ENCODE measurements at places on chromosomes 7 and 10.

GRCh38 chr10:97336942-97337831 lies 2.7 kb upstream of the FRAT2 start:
- no peak for DNase-seq

GRCh38 chr10:75955973-75956502 lies 524.6 kb downstream of the LRMDA start:
- DNase-seq: no peak

DNA sequence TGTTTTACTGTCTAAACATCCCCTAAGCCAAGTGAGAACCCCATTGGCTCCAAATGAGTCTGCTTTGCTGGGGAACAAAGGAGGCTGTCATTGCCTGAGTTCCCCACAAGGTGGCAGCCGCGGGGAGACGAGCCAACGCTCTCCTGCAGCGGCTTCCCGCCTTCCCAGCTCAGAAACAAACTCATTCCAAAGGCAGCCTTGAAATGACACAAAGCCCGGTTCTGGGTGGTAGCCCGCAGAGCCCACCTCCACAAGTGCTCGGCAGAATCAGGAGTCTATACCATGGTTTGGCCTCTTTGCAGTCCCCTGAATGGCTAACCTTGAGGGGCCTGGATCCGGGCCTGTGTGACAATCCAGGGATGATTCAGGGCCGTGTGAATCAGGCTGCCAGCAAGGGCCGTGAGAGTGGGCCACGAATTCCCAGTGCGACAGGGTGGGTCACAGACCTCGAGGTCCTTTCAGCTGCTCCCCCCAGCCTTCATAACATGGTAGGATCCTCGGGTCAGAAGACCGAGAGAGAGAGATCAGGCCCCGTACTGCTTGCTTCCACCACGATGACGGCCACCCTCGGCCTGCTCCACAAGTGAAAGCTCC lies 79.7 kb downstream of the DLG5 start:
- peak; percentile 30 for DNase-seq

- DNase-seq: no peak
Observed at GRCh38 chr7:140358412-140359051, 39.8 kb downstream of the SLC37A3 start.

GRCh38 chr10:10533437-10533836 lies 484.2 kb upstream of the CELF2 start:
- no peak for DNase-seq

DNA sequence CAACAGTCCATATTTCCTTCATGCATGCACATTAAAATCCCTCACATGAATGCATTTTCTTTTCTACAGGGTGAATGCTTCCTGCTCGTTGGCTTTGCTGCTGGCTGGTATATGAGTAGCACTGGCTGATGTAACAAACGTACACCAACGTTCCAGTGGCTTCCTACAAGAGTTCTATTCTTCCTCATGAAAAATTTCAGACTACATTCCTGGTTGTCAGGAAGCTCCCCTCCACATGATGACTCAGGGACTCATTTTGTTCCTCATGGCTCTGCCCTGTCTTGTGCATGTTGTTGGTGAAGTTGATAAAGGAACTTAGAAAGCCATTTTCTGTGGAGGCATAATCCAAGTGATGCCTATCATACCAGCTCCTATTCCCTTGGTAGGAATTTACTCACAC lies 470.7 kb upstream of the KLF6 start:
- DNase-seq: no peak

DNA sequence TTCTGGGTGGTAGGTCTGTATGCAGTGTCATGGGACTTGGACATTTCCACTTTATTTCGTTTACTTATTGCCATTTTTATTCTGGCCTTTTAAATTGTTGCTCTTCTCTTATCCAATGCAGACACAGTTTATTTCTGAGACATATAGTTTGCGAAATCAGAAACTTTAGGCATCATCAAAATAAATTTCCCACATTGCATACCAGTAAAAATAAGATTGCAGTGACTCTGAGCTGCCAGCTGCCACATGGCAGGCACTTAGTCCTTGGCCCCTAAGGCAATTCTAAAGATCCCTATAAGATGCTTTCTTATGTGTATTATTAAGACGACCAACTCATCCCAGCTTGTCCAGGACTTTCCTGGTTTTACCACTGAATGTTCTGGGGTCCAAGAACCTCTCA lies 81.8 kb upstream of the ANKRD1 start:
- DNase-seq: no peak

DNA sequence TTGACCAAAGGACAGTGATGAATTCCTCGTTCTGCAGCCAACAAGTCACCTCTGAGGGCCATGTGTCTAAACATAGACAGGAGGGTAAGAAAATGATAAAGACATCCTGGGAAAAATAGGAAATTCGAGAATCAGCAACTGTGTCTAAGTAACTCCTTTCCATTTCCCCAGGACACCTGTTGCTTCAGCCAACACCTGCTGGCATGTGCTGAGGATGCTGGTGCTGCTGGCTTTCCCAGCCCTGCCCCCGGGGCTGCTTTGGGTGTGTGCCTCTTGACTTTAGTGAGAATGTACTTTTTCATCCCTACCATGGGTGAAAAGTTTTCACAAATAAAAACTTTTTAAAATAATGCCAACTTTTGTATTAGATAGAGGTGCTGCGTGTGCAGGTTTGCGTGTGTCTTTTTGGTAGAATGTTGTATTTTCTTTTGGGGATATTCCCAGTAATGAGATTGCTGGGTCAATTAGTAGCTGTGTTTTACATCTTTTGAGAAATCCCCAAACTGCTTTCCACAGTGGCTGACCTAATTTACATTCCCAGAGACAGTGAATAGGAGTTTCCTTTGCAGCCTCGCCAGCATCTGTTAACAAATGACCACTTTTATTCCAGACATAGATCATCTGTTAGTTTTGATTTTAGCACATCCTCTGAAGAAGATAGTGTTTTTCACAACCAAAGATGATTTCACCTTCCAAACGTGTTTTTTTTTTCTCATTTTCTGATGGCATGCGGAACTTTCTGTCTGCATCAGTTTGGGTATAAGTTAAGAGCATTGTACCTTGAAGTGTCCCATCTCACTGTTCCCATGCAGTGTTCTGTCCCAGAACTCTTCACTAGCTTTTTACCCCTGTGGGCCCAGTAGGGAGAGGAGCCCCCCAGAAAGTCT lies 104.2 kb upstream of the ACBD5 start:
- no peak for DNase-seq

- DNase-seq: no peak
Observed at GRCh38 chr10:114654822-114655575, 3.1 kb downstream of the ABLIM1 start.

DNA sequence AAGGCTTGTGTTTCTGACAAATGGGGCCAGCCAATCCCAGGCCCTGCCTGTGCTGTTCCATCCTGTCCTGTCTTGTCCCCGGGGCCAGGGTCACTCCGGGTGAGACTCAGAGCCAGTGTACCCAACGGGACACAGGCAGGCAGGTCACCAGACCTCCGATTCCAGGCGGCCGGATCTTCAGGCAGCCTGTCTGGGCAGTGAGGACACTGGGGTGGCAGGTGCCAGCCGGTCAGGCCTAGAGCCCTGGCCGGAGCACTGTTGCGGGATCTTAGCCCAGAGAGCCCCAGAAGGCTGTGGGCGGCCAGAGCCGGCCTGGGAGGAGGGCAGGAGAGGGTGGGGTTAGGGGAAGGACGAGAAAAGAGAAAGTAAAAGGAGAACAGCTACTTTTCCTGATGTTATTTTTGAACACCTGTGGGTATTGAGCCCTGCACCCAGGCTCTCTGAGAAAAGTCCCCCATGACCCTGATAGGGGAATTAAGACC lies 134.3 kb upstream of the TNRC18 start:
- DNase-seq: no peak

- no peak for DNase-seq
Observed at GRCh38 chr7:13021566-13022300, 334.3 kb downstream of the ARL4A start.

DNA sequence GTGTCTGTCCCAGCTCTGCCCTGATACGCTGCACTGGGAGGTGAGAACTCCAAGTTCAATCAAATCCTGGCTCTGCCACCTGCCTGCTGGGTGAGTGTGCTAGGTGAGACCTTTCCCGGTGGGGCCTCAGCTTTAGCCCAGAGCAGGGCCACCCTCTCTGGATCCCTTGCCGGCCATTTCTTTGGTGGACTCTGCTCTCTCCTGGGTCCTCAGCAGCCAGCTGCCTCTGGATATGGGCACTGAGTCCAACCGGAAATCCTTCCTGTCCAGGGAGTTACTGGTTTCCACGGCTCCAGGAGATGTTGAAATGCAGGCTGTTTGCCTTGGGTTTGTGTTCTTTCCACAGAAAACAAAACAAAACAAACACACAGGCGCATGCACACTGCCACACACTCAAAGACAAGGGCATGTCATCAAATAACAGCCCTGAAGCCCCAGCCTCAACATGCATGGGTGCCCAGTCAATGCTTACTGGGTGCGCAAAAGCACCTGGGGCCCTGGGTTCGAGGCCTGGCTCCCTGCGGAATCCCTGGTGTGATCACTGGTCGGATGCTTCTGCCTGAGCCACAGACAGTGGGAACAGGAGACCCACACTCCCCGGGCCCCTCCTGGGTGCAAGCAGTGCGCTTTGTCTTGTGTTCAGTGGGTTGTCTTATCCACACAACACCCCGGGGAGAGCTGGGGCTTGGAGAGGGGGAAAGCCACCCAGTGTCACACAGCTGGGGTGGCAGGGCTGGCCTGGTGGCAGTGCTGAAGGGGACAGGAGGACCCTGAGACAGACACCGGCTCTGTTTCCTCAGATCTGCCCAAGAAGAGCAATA lies 33.1 kb downstream of the PPIF start:
- no peak for DNase-seq

- no peak for DNase-seq
Observed at GRCh38 chr7:150759479-150759878, 22.3 kb downstream of the GIMAP5 start.

- DNase-seq: no peak
Observed at GRCh38 chr7:30163231-30163894, 28.6 kb downstream of the MTURN start.

DNA sequence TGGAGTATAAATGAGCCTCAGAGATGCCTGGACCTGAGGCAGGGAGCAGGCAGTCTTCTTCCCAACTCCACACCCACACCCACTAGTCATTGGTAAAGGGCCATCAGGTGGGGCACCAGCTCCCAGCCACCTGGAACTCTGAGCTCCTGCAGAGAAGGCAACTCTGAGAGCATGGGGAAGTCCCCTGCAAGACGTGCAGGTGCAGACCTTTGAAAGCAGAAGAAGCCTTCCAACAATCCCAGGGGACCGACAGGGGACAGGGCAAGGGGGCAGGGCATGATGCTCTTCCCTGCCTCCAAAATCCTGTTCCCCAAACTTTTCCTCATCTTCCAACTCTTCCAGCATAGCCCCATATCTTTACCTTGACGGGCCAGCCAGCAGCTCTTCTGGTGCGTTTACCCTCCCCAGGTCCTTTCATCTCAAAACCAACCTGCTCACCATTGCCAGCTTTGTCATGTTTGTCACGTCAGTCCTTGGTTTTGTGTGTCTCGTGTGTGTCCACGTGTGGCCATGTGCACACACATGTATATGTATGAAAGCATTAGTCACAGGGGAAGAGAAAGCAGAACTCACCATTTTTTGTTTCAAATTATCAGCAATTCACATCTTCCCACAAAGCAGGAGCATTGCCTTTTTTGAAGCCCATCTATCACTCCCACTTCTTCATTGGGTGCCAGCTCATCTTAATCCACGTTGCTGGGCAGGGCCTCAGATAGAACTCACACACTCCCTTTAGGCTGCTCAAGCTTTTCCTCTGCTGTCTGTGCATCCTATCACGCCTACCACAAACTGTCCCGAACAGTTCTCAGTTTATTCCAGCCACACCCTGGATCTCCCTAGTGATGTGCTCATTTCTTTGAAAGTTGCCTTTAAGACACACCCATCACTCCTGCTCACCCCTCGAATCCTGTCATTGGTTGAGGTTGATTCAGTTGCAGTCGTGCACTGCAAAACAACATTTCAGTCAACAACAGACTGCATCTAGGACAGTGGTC lies 41.0 kb upstream of the AMPH start:
- DNase-seq: no peak

DNA sequence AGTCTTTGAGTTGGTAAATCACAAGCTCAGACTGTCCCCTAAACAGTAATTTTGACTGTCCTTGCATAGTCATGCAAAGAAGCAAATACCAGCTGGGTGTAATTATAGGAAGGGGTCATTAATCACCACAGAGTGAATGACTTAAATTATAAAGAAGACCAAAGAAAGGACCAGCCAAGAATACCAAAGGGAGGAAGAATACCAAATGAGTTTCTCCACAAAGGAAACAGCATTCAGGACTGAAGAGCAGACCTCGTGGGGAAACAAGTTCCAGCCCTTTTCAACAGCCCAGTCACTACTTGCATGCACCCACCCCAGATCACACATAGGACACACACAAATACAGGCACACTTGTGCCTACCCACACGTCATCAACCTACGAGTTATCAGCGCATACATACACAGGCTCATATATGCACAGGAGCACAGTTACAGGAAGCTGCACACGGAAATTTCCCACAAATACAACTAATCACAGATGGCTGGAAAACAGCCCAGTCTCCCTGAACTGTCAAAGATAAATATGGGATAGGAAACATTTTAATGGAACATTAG lies 77.6 kb downstream of the DENND2A start:
- no peak for DNase-seq

DNA sequence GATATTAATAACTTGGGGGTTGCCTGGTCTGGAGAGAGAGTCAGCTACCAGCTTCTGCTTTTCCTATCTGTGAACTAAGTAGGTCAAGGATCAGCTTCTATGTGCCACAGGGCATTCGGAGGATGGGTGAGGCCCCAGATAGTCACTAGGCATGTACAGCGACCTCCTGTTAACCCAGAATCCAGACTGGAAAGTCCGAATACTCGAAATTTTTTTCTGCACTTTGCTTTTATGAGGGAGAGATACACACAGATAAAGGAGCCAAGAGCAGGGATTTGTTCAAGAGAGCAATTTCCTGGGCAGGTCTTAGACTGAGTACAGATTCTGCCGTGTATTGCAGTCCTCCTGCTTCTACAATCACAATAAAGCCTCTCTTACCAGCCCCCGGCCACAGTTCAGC lies 54.2 kb downstream of the EMX2 start:
- DNase-seq: no peak

- no peak for DNase-seq
Observed at GRCh38 chr10:76572021-76572420, 1065.6 kb downstream of the KCNMA1 start.

GRCh38 chr10:110409926-110410325 lies 87.8 kb upstream of the DUSP5 start:
- DNase-seq: no peak

- no peak for DNase-seq
Observed at GRCh38 chr7:93897680-93898079, 7.1 kb upstream of the TFPI2 start.

- no peak for DNase-seq
Observed at GRCh38 chr7:67008260-67008659, 11.6 kb downstream of the TYW1 start.

- DNase-seq: no peak
Observed at GRCh38 chr10:44874166-44874565, 37.0 kb upstream of the TMEM72 start.

GRCh38 chr7:41451826-41452225 lies 251.1 kb downstream of the INHBA start:
- no peak for DNase-seq

Data from activated CD4-positive, alpha-beta T cell treated with anti-CD3 and anti-CD28 coated beads, Interleukin-2, amount 50 U/mL, for 24 hours (primary cell).